ENCODE measurements at places on chromosomes 2 and 18. TPM values are rescaled to one million over a fixed set of nuclear protein-coding genes. Genes with fewer than 3 reads are reported as not detected.

The ATG16L1 gene
- 23.7 TPM for total RNA-seq

The SPATA3 gene
- total RNA-seq, result not detected

The SERPINB13 gene
- total RNA-seq, result 44.9 TPM

The REG3G gene
- total RNA-seq, result not detected

The HOXD10 gene
- not detected for total RNA-seq

Data from airway epithelial cell (primary cell).